H1 (cell line): ENCODE measurements at places on chromosomes 2 and 18. TPM values are rescaled to one million over a fixed set of nuclear protein-coding genes. Genes with fewer than 3 reads are reported as not detected.

CTLA4 gene
- total RNA-seq = not detected in 2 replicates

UGT1A4 gene
- not detected in 2 replicates for total RNA-seq

DNA sequence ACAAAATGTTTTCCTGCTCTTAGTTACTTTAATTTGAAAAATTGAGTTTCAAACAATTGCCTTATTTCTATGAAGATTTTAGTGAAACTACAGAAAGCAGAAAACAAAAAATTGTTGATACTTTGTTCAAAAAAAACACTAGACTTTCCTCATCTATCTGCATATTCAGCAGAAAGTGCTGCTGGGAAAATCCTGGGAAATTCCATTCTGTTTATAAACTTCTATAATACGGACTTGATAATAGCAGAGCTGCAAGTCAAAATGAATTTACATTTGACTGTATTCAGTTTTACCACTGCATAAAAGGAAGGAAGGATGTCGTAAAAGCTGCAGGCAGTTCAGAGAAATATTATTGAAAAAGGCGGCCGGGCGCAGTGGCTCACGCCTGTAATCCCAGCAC, 24.9 kb upstream of the ERICH2 start:
- no peak overlapping the region for H3K27ac ChIP-seq
- no peaks in the 10 kb centered on the region for H3K27me3 ChIP-seq
- H3K36me3 ChIP-seq = no peaks in the 10 kb centered on the region

DNA sequence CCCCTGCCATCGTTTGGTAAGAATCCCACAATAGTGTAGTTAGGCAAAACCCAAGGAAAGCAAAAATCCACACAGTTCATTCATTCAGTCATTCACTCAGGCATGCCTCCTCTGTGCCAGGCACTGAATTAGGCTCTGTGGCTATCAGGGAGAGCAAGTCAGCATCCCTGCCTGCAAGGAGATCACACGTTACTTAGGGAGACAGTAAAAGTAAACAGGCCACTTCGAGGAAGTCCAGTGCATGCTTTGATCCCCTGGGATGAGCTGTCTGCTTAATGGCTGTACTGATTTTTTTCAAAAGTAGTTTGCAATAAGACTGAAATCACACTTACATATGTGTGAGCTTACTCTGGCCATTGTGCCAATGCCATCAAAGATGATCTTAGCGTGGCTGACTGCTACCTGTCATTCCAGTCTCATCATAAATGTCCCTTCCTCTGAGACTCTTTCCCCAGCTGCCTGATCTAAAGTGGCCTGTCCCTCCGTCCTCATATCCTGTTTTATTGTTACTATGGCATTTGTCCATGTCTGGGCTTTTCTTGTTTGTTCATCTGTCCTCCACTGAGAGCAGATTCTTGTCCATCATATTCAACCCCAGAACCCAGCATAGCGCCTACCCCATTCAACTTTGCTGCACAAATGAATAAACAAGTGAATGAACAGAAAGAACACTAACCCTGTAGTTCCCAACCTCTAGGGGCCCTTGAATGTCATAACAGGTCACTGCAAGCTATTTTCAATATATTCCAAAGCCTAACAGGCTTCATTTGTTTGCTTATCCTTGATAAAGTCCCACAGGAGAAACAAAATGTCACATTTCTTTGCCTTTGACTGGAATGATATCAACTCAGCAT, 84.1 kb downstream of the GALNT14 start:
- no peaks in the 10 kb centered on the region for H3K4me1 ChIP-seq
- no peak overlapping the region for H3K4me3 ChIP-seq
- H3K27me3 ChIP-seq = no peaks in the 10 kb centered on the region
- no peak overlapping the region for H3K27ac ChIP-seq

DNA sequence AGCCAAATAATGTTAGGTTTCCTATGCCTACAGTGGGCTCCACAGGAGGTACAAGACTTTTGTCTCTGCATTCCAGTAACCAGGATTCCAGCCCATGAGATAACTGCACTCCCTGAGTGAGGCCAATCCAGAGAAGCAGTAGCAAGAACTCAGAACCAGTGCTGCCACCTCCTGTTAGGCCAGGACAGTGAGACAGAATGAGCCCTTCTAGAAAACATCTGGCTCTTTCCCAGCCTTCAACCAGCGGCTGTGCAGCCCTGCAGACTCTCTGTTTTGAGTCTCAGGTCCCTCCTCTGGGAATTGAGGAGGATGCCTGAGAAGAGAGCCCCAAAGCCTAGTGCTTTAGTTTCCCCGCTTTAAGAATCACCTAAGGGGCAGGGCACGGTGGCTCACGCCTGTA, 44.2 kb downstream of the ARID5A start:
- H3K36me3 ChIP-seq = no peaks in the 10 kb centered on the region
- H3K27ac ChIP-seq = no peak overlapping the region
- no peaks in the 10 kb centered on the region for H3K4me1 ChIP-seq
- DNase-seq = no peak
- no peaks in the 10 kb centered on the region for H3K27me3 ChIP-seq

GRCh38 chr2:187528042-187528441, 26.2 kb downstream of the TFPI start:
- no peaks in the 10 kb centered on the region for H3K36me3 ChIP-seq
- H3K27me3 ChIP-seq = no peaks in the 10 kb centered on the region
- H3K4me3 ChIP-seq = no peak overlapping the region
- H3K27ac ChIP-seq = no peak overlapping the region
- H3K4me1 ChIP-seq = 0 out of 2 replicates have a peak, but pooled peaks cover 5% of the 10 kb centered on the region
- DNase-seq = no peak

DNA sequence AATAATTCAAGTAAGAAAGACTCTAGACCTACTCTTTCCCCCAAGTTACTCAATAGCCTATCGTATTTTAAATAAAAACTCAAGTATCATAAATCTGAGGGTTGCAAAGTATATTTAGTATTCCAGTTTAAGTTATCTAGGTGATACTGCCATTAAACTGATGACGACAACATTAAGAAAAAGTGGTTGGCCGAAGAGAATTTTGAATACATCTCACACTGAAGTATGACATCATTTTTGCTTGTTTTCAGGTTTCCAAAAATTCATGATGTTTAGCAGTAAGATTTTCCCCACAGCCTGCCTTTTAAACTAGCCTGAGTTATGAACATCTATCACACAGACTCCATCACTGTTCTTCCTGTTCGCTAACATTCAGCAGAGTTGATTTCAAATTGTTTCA, 102.1 kb upstream of the RAB27B start:
- H3K27me3 ChIP-seq = no peaks in the 10 kb centered on the region
- H3K27ac ChIP-seq = no peak overlapping the region
- H3K4me3 ChIP-seq = no peak overlapping the region
- DNase-seq = no peak
